Calu3 (cell line): ENCODE measurements at places on chromosomes 4 and X. TPM values are rescaled to one million over a fixed set of nuclear protein-coding genes. Genes with fewer than 3 reads are reported as not detected.

- peaks cover 30% of the 10 kb centered on the region for H3K36me3 ChIP-seq
- no peak for DNase-seq
- H3K4me3 ChIP-seq, result peak overlapping the region; percentile 86
- peaks cover 18% of the 10 kb centered on the region for H3K4me1 ChIP-seq
- no peak overlapping the region for H3K27ac ChIP-seq
- no peaks in the 10 kb centered on the region for H3K27me3 ChIP-seq
Measured at GRCh38 chrX:139929876-139930275, 3.0 kb downstream of the ATP11C start.

DNA sequence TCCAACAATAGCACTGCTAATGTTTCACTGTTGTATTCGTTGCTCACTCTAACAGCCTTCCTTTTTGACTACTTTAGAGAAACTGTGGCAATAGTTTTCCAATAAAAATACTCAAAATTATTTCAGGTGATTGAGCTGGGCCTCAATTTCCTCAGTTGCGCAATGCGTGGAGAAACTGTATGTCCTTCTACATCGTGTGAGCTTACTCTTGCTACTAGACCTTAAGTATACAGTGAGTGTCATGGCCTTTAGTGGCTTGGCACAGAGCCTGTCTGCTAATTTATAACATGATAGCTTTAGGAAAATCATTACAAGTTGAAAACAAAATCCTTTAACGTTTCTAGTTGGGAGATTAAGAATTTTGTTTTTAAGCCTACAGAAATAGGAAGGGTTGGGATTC, 114.5 kb downstream of the COL4A6 start:
- H3K4me3 ChIP-seq, result no peak overlapping the region
- DNase-seq, result no peak
- H3K27me3 ChIP-seq, result no peaks in the 10 kb centered on the region
- peaks cover 9% of the 10 kb centered on the region for H3K4me1 ChIP-seq

DNA sequence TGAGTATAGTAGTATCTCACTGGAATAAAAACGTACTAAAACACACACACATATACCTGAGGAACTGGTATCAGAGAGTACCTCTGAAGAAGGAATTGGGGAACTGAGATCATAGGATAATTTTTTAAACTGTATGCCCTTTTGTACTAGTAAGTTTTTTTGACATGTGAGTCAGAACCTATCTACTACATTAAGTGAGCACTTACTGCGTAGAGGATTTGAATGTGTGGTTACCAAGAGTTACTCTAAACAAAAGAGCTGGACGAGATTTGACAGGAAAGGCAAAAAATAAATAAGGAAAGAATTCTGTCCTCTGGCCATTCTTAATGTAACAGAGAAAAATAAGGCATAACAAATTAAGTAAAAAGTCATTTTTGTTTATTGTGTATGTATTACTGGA, 546.5 kb upstream of the FAT1 start:
- no peak for DNase-seq
- no peaks in the 10 kb centered on the region for H3K36me3 ChIP-seq
- H3K27me3 ChIP-seq, result no peaks in the 10 kb centered on the region
- H3K27ac ChIP-seq, result no peak overlapping the region
- H3K4me1 ChIP-seq, result no peaks in the 10 kb centered on the region

GRPEL1 gene
- 32.2 and 40.4 TPM in 2 replicates for total RNA-seq
